CD4-positive, alpha-beta T cell treated with Interleukin-10 for 1 hour (primary cell): ENCODE measurements at places on chromosomes 4 and X.

GRCh38 chr4:161828061-161828460, 335.7 kb downstream of the FSTL5 start:
- DNase-seq = no peak

DNA sequence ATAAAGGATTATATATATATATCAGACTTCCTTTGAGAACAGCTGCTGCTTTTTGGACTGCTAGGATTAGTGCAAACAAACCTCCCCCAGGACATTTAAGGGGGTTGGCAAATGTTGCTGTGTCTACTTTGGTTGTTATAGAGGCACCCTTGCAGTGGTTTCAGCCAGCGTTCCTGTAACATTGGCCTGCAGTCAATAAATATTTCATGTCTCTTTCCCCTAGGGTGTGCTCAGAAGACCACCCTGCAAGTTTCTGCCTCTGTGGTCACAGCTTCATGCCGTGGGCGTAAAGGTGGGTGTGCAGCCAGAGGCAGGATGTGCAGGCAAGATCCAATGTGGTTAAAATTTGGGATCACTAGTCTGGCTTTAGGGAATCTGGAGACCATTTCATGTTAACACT, 28.9 kb downstream of the FGF5 start:
- DNase-seq = no peak

GRCh38 chrX:3052860-3053259, 11.6 kb downstream of the ARSF start:
- no peak for DNase-seq

DNA sequence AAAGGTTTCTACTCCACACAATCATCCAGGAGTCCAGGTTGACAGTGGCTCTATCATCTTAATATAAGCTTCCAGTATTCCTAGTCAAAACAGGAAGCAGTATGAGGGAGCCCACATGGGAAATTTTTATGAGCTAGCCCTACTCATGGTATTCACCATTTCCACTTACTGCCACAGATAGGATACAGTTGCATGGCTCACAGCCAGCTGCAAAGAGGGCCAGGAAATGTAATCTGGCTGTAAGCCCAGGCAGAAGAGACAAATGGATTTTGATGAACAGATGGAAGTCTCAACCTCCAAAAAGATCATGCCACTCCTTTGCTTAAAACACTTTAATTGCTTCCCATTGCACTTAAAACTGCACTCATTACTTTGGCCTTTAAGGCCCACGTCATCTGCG, 150.6 kb downstream of the ADAMTS3 start:
- no peak for DNase-seq

GRCh38 chrX:1325515-1326116, 11.0 kb upstream of the IL3RA start:
- no peak for DNase-seq

GRCh38 chr4:86895692-86896488, 3.7 kb upstream of the C4orf36 start:
- peak; percentile 66 for DNase-seq

DNA sequence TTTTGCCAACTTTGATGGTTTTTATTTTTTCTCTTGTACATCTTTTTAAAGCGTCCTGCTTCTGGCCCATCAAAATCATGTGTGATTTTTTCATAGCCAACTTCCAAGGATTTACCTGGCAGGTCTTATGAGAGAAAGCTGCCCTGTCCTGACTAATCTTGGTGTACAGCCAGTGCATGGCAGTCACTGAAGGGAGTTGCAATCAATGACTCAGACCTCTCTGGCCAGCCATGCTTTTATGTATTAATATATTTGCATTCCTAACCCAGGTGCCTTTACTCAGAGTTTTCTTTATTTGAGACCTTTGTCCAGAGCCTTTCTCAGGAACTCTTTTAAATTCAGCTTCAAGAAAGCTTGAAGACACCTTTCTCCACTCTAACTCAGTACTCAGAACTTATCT, 691.5 kb upstream of the HTR2C start:
- DNase-seq = no peak

GRCh38 chr4:59565836-59566235, 1634.3 kb upstream of the ADGRL3 start:
- no peak for DNase-seq
